ENCODE measurements at places on chromosomes 3 and 15. TPM values are rescaled to one million over a fixed set of nuclear protein-coding genes. Genes with fewer than 3 reads are reported as not detected.
A peak's percentile ranks its signal among the peaks of the same experiment; 100 is the strongest.

- DNase-seq, result no peak
Observed at GRCh38 chr3:194257151-194257621, 93.9 kb downstream of the CPN2 start.

DNA sequence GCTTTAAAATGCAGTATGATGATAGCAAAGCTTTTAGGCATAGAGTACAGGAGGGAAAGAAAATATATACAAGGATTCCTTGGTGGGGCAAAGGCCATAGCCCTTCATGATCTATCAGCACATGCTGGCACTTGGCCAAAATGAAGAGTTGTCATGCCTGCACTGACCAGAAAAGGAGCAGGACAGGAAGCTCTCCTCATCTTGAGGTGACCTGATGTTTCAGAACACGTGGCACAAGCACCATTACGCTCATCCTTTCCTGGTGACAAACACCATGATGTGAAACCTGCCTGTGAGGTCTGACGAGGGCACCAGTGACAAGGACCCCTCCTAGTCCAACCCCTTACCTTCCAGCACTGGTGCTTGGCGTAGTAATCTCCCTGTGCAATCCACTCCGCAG is 77.9 kb upstream of the DCLK3 start:
- no peak for DNase-seq

GRCh38 chr15:25378501-25378901 is 60.3 kb downstream of the UBE3A start:
- DNase-seq, result no peak

DNA sequence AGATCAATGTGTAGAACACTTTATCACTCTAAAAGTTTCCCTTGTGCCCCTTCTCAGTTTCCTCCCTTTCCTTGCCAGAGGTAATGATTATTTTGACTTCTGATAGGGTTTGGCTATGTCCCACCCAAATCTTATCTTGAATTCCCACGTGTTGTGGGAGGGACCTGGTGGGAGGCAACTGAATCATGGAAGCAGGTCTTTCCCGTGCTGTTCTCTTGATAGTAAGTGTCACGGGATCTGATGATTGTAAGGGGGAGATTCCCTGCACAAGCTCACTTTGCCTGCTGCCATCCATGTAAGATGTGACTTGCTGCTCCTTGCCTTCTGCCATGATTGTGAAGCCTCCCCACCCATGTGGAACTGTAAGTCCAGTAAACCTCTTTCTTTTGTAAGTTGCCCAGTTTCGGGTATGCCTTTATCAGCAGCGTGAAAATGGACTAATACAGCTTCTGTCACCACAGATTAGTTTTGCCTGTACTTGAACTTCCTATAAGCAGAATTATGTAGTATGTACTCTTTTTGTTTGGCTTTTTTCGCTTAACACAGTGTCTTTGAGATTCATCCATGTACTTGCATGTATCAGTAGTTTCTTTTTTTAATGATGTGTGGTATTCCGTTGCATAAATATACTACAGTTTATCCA is 7.2 kb downstream of the FEM1B start:
- no peak for DNase-seq

DNA sequence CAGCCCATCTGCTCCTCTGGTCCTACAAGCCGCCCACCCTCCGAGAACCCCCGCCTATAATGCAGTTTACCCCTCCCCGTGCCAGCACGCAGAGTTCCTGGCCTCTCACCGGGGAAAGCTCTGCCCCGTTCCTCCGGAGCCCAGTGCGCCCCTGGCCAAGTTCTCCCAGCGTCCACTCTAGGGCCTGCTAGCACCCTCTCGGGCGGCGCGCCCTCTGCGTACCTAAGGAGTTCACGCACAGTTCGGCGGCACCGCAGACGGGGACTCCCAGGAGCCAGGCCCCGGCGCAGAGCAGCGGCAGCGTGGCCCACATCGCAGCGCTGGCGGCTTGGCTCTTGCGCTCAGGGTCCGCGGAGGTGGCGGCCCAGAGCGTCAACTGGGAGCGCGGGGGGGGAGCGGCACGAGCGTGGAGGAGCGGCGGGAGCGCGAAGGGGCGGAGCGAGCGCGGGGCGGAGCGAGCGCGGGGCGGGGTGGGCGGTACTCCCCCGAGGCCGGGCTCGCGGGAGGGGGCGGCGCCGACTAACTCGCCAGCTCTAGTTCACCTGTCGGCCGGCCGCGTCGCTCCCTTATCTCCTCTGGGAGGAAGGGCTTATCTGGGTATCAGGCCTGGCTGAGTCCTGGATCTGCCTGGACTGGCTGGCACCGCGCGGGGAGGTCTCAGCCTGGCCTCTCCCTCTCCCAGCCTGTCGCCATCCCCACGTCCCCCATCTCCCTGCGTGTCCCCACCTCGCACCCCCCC is at the start of gene CTSH:
CTSH (minus strand) TSS at position 378 of the 739 bp plus-strand sequence; CDS start at position 313, 65 bp downstream.
- peak; percentile 91 for DNase-seq

- DNase-seq, result no peak
Observed at GRCh38 chr3:50671331-50671730, 3.4 kb upstream of the DOCK3 start.

- no peak for DNase-seq
Observed at GRCh38 chr15:85727068-85727467, 67.7 kb downstream of the KLHL25 start.

- DNase-seq, result peak; percentile 20
Observed at GRCh38 chr3:121834157-121834670, 646 bp downstream of the IQCB1 start.

PLA2G4D gene
- not detected for total RNA-seq

DNA sequence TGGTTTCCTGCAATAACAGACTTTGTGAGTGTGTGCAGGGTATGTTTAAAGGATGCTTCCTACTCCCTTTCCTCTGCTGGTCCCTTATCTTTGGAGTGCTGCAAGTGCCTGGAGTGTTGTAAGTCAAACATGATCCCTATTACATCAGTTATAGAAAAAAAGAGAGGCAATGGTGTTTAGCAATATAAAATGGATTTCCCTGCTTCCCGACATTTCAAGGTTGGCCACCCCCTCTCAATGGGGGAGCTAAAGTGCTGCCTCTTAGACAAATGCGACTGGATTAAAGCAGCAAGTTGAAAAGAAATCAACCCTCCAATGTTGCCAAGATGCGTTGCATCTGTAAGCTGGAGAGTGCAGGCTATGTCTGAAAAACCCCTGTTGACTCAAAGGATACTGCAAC is 203.1 kb upstream of the WNT5A start:
- DNase-seq, result no peak

GRCh38 chr3:69113536-69113935 is 8.9 kb downstream of the LMOD3 start:
- DNase-seq, result no peak

HYAL1 gene
- 13.8 TPM for total RNA-seq

- DNase-seq, result no peak
Observed at GRCh38 chr15:69522361-69522760, 69.7 kb downstream of the RPLP1 start.

- no peak for DNase-seq
Observed at GRCh38 chr15:81024265-81024872, 23.6 kb downstream of the TLNRD1 start.

DNA sequence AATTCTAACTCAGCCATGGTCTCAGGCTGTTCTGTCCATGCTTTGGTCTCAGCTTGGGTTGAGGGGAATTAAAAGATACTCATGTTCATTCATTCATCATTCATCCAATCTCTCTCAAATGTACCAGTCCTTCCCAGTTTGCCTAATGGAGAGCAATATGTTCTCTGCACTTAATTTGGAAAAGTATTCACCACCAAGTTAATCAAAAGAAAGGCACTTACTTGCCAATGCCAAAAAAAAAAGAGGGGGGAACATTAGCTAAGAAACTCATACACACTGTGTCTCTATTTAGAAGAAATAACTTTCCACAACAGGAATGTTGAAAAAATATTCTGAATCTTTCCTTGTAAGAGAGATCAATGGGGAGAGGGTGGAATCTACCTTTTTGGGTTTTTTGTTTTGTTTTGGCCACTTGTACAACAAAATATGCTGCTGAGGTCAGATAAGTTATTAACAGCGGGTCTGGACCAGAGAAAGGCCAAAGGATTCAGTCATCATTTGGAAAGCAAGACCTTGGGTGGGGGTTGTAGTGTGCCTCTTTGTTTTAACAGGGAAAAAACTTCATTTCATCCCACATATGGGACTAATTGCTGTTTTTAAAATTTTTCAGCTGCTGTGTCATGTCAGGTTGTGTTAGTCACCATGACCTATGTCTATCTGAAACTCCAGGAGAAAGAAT is 152.3 kb downstream of the FBN1 start:
- DNase-seq, result no peak

DNA sequence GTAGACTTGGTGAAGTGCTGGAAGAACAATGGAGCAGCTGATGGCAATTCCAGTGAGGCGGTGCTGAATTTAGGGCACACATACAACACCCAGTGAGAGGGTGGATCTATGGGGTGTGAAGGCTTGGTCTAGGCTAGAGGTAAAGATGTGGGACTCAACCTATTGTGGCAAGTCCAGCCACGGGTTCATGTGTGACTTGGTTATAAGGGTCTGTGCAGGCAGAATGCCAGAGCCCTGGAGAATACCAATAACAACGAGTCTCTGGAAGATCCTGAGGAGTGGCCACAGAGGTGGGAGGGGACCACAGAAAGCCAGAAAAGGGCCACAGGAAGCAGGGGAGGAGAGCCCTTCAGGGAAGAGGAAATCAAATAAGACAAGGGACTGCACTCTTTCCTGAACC is 55.0 kb downstream of the VGLL4 start:
- DNase-seq, result no peak

DNA sequence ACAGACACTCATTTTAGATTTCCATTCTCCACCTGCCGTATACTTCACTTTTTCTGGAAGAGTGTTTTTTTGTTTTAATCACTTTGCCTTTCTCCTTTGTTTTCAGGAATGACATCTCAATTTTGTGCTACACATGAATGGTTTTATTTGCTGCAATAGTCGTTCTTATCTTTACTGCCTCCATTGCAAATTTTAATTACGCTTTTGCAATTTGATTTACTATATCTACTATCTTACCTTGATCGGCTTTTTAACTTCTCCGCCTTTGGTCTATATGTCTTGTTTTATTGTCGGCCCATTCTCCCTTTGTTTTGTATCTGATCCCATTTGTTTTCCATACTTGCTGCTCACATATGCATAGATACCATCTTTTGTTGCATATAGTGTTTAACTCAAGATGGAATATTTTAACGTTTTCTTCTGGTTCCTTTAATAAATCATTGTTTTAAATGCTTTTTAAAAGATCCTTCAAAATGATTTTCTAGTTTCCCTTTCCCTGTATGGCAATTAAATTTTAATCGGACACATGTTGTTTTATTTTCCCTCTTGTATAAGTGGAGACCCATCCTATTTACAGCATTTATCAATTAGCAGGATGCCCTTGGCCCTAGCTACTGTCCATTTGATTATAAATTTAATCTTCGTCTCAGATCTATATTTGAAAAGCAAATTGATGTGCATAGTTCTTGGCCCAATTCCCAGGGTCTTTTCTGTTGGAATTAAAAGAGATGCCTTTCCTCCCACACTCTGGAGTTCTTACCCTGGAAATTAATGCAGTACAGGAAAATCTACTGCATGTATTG is 97.2 kb upstream of the CNTN4 start:
- DNase-seq, result no peak

SLC12A1 gene
- not detected for total RNA-seq

DNA sequence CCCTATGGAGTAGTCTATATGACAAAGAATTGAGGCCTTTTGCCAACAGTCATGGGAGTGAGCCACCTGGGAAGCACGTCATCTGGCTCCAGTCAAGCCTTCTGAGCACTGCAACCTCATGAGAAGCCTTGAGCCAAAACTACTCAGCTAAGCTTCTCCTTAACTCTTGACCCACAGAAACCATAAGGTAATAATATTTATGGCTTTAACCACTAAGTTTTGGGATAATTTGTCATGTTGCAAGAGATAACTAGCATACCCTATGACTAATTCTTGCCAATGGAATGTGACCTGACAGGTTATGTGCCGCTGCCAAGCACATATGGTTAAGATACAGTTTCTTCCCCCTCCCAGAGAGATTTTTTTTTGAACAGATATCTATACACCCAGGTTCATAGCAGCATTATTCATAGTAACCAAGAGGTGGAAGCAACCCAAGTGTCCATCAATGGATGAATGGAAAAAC is 11.8 kb upstream of the SLC6A11 start:
- no peak for DNase-seq
